ENCODE measurements at places on chromosomes 3 and 15.

DNA sequence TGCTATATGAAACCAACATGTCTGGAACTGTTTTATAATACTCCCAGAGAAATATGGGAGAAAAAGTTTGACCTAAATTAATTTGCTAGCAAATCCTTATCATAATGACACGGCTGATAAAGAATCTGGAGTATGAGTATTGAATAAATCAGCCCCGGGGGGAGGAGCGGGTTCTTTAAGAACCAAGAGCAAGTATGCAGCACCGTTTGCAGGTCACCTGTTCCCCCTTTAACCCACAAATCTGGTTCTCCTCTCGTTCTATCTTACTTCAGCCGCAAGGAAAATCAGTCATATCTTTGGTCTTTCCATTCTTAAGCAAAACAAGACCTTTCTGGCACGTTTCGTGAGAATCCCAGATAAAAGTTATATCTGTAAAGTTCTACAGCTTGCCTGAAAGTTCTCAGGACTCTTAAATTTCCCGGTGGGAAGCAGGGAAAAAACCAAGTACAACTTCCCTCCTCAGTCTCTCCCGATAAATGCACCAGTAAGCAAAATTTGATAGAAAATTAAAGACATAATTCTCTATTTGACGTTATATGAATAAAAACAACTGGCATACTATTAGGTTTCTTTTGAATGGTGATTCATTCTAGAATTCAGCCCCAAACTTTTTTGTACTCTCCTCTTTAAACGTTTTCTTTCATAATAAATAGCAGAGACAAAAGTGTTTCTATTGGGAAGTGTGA, 348.6 kb downstream of the ZBBX start:
- no peak for DNase-seq

GRCh38 chr15:49187549-49188245, 17.6 kb downstream of the GALK2 start:
- no peak for DNase-seq

- DNase-seq, result no peak
Measured at GRCh38 chr3:134334231-134334900, 39.9 kb downstream of the AMOTL2 start.

GRCh38 chr3:123169492-123169929, 32.2 kb upstream of the SEC22A start:
- no peak for DNase-seq

DNA sequence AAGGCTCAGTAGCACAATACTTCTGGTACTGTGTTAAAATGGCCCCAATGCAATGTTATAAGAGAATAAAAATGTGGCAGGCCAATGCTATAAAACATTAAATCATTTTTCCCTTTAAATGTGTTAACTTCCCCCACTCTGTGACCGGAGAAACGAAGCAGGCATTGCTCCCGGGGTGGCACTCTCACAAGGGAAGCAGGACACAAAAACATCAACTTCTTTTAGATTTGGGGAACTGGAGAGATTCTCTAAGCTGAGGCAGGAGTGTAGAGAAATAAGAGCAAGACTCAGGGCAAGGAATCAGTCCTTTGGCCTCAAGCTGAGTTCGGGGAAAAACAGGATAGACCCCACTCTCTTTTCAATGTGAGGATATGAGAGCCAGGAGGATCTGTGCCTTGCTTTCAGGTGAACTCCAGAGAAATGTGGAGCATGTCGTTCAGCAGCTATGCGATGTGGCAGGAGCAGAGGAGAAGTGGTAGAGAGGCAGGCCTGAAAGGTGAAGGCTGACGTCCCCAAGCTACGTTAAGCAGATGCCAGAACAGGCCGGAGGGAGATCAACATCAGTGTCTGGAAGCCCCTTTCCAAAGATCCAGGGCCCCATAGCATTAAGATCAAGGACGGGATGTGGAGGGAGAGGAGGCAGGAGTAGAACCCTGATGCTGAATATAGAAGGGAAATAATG, 160.2 kb downstream of the PLD1 start:
- DNase-seq, result no peak

DNA sequence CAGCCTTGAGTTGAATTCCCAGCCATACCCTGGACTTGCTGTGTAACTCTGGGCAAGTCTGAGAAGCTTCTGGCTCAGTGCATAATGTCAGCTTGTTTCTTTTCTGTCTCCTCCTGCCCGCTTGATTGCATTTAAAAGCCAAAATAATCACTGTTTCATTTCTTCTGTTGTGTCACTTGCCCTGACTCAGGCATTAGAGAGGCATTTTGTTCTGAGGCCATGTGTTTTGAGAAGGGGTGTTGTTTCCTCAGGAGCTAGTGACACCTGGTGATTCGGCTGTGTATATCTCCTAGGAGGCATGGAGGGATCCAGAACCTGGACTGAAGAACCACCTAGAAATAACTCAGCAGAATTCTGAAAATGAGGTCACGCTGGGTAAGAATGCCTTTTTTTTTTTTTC, 16.0 kb downstream of the WDR73 start:
- DNase-seq, result no peak

DNA sequence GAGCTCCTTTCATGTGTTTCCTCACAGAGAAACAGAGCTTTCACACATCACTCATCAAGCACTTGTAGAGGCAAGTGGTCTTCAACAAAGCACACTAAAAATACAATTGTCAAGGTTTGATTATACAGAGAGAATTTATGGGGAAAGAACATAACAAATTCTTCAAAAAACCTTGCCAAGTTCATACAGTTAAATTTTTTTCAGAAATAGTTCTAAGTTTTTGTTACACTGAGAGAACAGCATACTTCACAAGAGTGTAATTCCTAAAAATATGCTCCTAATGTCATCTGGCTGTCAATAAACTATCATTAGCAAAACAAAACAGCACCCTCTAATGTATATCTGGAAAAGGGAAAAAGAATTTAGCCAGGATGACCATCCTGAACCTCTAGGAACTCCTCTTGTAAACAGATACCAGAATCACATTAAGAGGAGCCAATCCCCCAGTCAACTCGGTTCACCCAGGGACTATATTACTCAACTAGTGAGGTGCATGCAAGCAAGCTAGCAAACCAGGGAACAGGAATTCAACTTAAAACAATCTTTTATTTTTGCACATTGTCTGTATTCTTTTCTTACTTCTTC, 63.3 kb downstream of the RAD18 start:
- no peak for DNase-seq

DNA sequence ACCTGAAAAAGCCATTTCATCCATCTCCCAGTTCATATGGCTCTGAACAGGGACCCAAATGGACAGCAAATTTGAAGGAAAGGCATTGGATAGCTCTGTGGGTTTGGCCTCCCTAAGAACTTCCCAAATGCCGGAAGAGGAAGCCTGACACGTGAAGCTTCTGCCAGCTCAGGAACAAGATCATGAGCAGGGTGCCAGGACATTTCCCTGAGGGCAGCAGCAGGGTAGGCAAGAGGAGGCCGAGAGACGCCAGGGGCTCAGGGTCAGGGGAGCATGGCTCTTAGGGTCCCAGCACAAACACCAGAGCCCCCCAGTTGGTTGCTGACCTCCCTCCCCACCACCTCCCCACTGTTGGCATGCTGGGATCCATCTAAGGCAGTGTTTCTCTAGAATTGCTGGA, 187.5 kb downstream of the MEGF11 start:
- no peak for DNase-seq

Measured in CD4-positive, alpha-beta T cell treated with Interferon gamma for 1 hour (primary cell).